ENCODE measurements at places on chromosomes 4 and X.

DNA sequence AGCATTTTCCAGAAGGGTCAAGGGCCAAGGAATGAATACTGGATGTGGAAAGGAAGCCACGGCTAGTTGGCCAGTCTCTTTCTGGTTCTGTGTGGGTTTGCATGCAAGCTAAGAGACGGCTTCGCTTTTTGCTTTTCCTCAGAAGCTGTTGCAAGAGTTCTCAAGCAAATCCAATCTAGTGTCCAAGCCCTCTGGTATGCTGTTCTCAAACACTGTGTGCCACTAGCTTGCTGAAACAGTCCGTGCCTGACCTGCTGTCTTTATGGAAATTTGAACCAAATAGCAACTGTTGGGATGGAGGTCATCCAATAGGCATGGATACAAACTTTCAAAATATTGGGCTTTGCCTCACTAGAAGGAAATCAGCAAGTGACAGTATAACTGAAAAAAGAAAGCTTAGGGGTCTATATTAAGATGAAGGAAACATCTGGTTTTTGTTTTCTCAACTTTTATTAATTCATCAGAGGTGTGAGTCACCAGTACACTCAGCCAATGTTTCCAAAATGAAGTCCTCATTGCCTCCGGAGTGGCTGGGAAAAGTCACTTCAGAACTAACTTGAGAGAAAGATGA, 70.5 kb downstream of the SLC9A6 start:
- no peak for DNase-seq

DNA sequence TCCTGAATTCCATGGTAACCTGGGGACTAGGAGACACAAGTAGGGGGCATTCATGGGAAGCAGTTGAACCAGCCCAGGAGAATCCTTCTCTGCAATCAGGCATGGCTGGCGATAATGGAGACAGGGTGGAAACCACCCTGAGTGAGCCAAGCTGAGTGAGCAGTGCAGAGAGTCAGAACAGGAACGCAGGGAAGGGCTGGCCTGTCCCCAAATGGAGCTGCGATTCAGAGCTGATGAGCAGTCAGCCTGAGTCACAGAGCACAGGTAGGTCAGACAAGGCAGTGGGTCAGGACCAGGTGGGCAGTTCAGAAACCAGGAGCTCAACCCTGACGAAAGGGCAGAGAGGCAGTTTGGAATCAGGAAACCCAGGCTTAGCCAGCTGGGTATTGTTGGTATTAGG, 129.0 kb downstream of the BTC start:
- DNase-seq: no peak

DNA sequence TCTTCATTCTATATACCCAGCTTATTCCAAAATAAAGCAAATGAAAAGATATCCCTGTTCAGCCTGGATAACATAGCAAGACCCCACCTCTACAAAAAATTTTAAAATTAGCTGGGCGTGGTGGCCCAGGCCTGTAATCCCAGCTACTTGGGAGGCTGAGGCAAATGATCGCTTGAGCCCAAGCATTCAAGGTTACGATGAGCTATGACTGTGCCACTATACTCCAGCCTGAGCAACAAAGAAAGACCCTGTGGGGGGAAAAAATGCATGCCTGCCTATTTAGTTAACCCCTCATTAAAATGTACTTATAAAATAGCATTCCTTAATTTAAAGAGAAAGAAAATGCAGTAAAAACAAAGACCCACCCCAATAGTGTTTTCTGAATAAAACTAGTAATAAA, 9.3 kb downstream of the PRSS12 start:
- no peak for DNase-seq

DNA sequence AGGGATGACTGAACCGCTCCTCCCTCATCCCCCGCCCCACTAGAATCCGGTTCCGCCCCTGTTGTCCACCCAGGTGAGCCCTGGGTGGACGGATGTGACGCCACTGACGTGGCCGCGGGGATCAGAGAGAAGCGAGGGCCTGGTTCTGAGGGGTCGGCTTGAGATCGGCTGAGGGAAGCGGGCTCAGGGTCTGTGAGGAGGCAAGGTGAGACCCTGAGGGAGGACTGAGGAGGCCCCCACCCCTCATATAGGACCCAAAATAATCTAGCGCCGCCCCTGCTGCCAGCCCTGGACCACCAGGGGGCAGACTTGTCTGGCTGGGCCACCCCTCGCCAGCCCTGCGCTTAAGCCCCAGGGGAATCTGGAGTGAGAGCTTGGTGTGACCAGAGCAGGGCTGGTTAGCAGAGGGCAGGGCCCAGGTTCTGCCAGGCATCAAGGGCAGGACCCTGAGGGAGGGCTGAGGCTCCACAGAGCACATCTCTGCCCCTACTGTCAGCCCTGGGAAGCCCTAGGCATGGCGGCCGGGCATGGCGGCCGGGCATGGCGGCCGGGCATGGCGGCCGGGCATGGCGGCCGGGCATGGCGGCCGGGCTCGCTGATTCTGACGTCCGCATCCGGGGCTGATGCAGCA, at the start of gene MAGEA8:
Gene MAGEA8 (plus strand): TSS at position 103 of the 631 bp plus-strand sequence. CDS start 3,090 bp downstream, outside the sequence.
- no peak for DNase-seq

- DNase-seq: no peak
These were observed 79.8 kb upstream of the PPP1R2C start for GRCh38 chrX:42857766-42858165.

GRCh38 chr4:88021824-88022223, 14.4 kb downstream of the PKD2 start:
- no peak for DNase-seq

GRCh38 chrX:132115792-132116191, 12.0 kb downstream of the FRMD7 start:
- DNase-seq: no peak

- no peak for DNase-seq
These were observed 26.2 kb downstream of the FGFR3 start for GRCh38 chr4:1819284-1819683.

GRCh38 chr4:63325140-63325539, 1084.1 kb downstream of the TECRL start:
- no peak for DNase-seq

GRCh38 chr4:31557437-31557836, 837.3 kb downstream of the PCDH7 start:
- no peak for DNase-seq

DNA sequence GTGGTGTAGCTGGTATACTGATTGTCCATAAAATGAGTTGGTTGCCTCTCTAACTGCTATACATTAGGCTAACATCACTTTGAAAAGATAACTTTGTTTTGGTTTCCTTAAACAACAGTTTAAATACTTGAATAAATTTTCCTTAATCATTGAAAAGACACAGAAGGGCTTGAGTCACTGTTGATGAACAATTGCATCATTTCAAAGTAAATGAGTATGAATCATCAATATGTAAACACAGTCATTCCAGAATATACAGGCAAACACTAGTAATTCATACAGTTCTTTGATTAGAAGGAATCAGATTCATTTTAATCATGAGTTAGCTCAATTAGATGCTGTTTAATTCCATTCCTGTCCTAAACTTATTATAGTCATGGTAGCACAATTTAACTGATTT, 160.6 kb downstream of the AFF2 start:
- no peak for DNase-seq

- DNase-seq: no peak
These were observed 41.0 kb downstream of the MID1 start for GRCh38 chrX:10579112-10580011.

GRCh38 chr4:797066-797465, 28.9 kb downstream of the CPLX1 start:
- peak; percentile 14 for DNase-seq

All from NCI-H1105 treated with DMSO at 0.1 percent for 48 hours (cell line).